ENCODE measurements at places on chromosomes 1 and 21. TPM values are rescaled to one million over a fixed set of nuclear protein-coding genes. Genes with fewer than 3 reads are reported as not detected.

The DDR2 gene
- 104 TPM for total RNA-seq

The CD2 gene
- total RNA-seq = 1.3 TPM

The INSRR gene
- total RNA-seq = not detected

The MCOLN2 gene
- total RNA-seq = 0.60 TPM

The CFHR5 gene
- not detected for total RNA-seq

The GBP3 gene
- total RNA-seq = 18.3 TPM

The EXO1 gene
- 0.80 TPM for total RNA-seq

The IL6R gene
- 11.3 TPM for total RNA-seq

The PRRX1 gene
- total RNA-seq = 57.1 TPM

The RBM11 gene
- 8.5 TPM for total RNA-seq

The RALGPS2 gene
- total RNA-seq = 31.4 TPM

DNA sequence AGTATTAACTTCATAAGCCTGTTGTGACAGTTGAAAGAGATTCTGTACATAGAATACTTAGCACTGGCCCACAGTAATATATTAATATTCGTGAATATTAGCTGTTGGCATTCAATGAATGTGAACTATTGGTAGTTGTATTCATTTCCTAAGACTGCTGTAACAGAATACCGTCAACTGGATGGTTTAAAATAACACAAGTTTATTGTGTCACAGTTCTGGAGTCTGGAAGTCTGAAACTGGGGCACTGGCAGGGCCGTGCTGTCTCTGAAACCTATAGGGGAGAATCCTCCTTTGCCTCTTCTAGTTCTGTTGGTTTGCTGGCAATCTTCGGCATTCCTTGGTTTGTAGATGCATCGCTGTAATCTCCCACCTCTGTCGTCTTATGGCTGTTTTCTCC lies 47.5 kb downstream of the OLFML3 start:
- no peak overlapping the region for H3K4me3 ChIP-seq
- no peak for DNase-seq
- no peaks in the 10 kb centered on the region for H3K27me3 ChIP-seq
- no peaks in the 10 kb centered on the region for H3K36me3 ChIP-seq

DNA sequence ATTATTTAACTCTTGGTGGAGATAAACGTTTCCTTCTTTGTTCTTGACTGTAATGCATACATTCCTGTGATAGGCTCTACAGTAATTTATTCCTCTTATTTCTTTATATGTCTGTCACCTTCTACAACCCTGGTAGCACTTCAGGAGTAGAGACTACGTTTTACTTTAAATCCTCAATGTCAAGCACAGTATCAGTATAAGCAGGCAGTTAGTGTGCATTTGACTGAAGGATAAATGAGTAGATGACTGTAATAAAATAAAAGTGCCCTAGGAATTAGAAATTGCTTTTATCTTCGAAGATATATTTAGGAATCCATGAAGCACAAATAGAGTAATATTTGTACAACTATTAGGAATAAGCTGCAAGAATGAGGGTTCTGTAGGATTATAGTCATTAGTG lies 599.6 kb upstream of the PRMT6 start:
- H3K4me3 ChIP-seq = no peak overlapping the region
- no peak overlapping the region for H3K27ac ChIP-seq
- H3K4me1 ChIP-seq = no peaks in the 10 kb centered on the region
- no peaks in the 10 kb centered on the region for H3K27me3 ChIP-seq
- no peak for DNase-seq
- no peaks in the 10 kb centered on the region for H3K36me3 ChIP-seq

DNA sequence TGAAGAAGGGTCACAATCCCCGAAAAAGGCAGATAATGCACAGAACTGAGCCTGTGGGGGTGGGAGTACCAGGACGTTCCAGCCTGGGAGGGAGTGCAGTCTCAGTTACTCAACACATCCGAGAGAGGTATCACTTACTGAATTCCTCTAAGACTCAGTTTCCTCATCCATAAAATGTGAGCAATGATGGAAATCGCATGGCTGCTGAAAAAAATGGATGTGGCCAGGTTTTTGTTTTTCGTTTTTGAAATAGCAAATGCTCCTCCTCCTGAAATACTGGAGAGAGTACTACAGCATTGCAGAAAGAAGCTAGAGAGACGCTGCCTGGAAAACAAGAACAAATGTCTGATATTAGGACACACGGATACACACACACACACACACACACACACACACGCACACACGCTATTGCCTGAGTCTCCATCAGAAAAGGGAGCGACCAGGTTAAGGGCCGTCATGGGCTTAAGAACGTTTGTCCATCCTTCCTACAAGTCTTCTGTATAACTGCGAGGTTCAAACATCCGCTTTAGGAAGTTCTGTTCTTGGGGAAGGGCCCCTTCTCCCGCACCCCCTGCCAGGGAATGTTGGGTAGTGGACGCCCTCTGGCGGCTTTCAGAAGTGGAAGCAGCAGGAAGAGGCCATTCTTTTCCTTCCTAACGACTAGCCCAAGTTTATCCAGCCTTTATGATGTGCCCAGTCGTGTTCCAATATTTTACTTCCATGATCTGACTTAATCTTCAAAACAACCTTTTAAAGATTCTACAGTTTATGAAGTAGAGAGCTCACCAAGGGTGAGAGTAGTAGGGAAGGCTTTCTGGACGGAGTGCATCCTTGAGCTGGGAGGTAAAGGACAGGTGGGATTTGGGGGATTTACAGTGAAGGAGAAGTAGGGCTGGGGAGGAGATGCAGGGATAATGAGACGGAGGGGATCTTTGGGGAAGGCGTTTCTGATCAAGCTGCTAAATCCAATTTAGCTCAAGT lies 699 bp upstream of the NES start:
- H3K4me1 ChIP-seq = no peaks in the 10 kb centered on the region
- no peaks in the 10 kb centered on the region for H3K36me3 ChIP-seq
- H3K4me3 ChIP-seq = peak overlapping the region; percentile 37
- H3K27ac ChIP-seq = no peak overlapping the region

- no peaks in the 10 kb centered on the region for H3K4me1 ChIP-seq
- no peaks in the 10 kb centered on the region for H3K27me3 ChIP-seq
- H3K4me3 ChIP-seq = no peak overlapping the region
- H3K36me3 ChIP-seq = no peaks in the 10 kb centered on the region
- DNase-seq = no peak
- no peak overlapping the region for H3K27ac ChIP-seq
Measured at GRCh38 chr1:181140398-181140797, 51.9 kb downstream of the IER5 start.

- no peak overlapping the region for H3K4me3 ChIP-seq
- no peaks in the 10 kb centered on the region for H3K4me1 ChIP-seq
- no peaks in the 10 kb centered on the region for H3K27me3 ChIP-seq
Measured at GRCh38 chr1:99348397-99349132, 84.3 kb downstream of the PLPPR4 start.

GRCh38 chr21:18951271-18952038 lies 547.9 kb upstream of the TMPRSS15 start:
- no peak overlapping the region for H3K4me3 ChIP-seq
- no peak overlapping the region for H3K27ac ChIP-seq
- no peaks in the 10 kb centered on the region for H3K27me3 ChIP-seq
- DNase-seq = no peak
- H3K4me1 ChIP-seq = no peaks in the 10 kb centered on the region
- no peaks in the 10 kb centered on the region for H3K36me3 ChIP-seq

GRCh38 chr1:111967067-111967690 lies 22.3 kb downstream of the KCND3 start:
- H3K27ac ChIP-seq = no peak overlapping the region
- no peak for DNase-seq
- H3K4me3 ChIP-seq = no peak overlapping the region
- H3K4me1 ChIP-seq = no peaks in the 10 kb centered on the region
- H3K36me3 ChIP-seq = no peaks in the 10 kb centered on the region

- DNase-seq = no peak
- no peaks in the 10 kb centered on the region for H3K4me1 ChIP-seq
- H3K27ac ChIP-seq = no peak overlapping the region
- no peaks in the 10 kb centered on the region for H3K27me3 ChIP-seq
- no peak overlapping the region for H3K4me3 ChIP-seq
Measured at GRCh38 chr1:218274511-218274910, 10.6 kb upstream of the RRP15 start.

GRCh38 chr1:180551997-180552396 lies 6.8 kb upstream of the OVAAL start:
- no peaks in the 10 kb centered on the region for H3K4me1 ChIP-seq
- DNase-seq = no peak
- no peaks in the 10 kb centered on the region for H3K36me3 ChIP-seq
- H3K27me3 ChIP-seq = no peaks in the 10 kb centered on the region
- H3K27ac ChIP-seq = no peak overlapping the region
- H3K4me3 ChIP-seq = no peak overlapping the region

GRCh38 chr21:46007492-46007868 lies 25.9 kb downstream of the COL6A1 start:
- H3K4me1 ChIP-seq = peaks cover 14% of the 10 kb centered on the region
- H3K27me3 ChIP-seq = no peaks in the 10 kb centered on the region
- H3K27ac ChIP-seq = no peak overlapping the region
- H3K36me3 ChIP-seq = no peaks in the 10 kb centered on the region
- H3K4me3 ChIP-seq = no peak overlapping the region

- no peaks in the 10 kb centered on the region for H3K36me3 ChIP-seq
- no peaks in the 10 kb centered on the region for H3K27me3 ChIP-seq
- no peaks in the 10 kb centered on the region for H3K4me1 ChIP-seq
- H3K4me3 ChIP-seq = no peak overlapping the region
- H3K27ac ChIP-seq = no peak overlapping the region
Measured at GRCh38 chr1:173329726-173330125, 122.6 kb upstream of the TNFSF4 start.

GRCh38 chr1:9759939-9760338 lies 63.8 kb downstream of the CLSTN1 start:
- H3K27ac ChIP-seq = no peak overlapping the region
- H3K4me3 ChIP-seq = no peak overlapping the region
- no peak for DNase-seq
- no peaks in the 10 kb centered on the region for H3K27me3 ChIP-seq

- no peak overlapping the region for H3K4me3 ChIP-seq
- no peaks in the 10 kb centered on the region for H3K27me3 ChIP-seq
- no peak for DNase-seq
- no peaks in the 10 kb centered on the region for H3K36me3 ChIP-seq
- no peaks in the 10 kb centered on the region for H3K4me1 ChIP-seq
- no peak overlapping the region for H3K27ac ChIP-seq
Measured at GRCh38 chr1:5709461-5709975, 282.7 kb downstream of the NPHP4 start.

GRCh38 chr1:94731891-94732290 lies 88.3 kb upstream of the SLC44A3 start:
- H3K27me3 ChIP-seq = no peaks in the 10 kb centered on the region
- no peak overlapping the region for H3K27ac ChIP-seq
- peaks cover 19% of the 10 kb centered on the region for H3K4me1 ChIP-seq
- no peak overlapping the region for H3K4me3 ChIP-seq

DNA sequence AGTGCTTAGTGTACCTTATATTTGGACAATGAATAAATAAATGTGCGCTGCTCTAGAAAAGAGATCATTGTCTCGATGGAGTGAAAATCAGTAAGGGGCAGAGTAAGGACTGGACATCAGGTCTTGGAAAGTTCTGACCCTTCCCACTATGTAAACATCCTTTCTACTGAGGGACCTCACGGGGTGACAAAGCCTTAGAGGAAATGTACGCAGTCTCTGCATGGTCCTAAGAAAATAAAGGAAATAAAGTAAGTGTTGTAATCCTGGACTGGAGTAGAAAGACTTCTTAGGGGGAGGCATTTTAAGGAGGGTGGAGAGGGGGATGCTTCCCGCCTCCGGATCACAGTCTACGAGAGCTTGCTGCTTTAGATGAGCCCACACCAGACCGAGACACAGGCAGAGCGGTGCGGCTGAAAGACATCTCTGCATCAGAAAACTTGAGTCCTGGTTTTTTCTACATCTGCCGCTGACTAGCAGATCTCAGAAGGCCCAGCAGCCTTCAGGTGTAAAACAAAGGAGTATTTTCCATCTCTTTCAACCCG lies 22.3 kb upstream of the GPR137B start:
- no peak overlapping the region for H3K27ac ChIP-seq
- no peaks in the 10 kb centered on the region for H3K4me1 ChIP-seq
- H3K27me3 ChIP-seq = no peaks in the 10 kb centered on the region

GRCh38 chr1:72357411-72357810 lies 75.1 kb upstream of the NEGR1 start:
- no peak overlapping the region for H3K27ac ChIP-seq
- no peaks in the 10 kb centered on the region for H3K36me3 ChIP-seq
- no peak overlapping the region for H3K4me3 ChIP-seq
- DNase-seq = no peak

DNA sequence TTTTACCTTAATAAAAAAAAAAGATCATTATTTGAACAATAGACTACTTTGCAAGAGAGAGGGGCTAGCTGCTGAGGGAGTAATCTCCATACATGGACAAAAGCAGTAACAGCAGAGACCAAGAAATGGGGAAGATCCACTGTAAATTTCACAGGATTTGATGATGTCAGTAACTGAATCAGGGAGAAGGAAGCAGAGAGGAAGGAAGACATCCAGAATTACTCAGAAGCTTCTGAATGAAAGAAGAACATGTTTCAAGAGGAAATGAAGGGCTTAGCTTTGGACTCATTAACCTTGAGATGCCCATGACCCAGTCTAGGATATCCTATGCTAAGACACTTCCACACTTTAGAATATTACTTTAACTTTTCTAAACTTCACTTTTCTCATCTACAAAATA lies 60.4 kb downstream of the SLC44A5 start:
- H3K4me3 ChIP-seq = no peak overlapping the region
- H3K4me1 ChIP-seq = no peaks in the 10 kb centered on the region
- no peaks in the 10 kb centered on the region for H3K36me3 ChIP-seq
- no peak overlapping the region for H3K27ac ChIP-seq

DNA sequence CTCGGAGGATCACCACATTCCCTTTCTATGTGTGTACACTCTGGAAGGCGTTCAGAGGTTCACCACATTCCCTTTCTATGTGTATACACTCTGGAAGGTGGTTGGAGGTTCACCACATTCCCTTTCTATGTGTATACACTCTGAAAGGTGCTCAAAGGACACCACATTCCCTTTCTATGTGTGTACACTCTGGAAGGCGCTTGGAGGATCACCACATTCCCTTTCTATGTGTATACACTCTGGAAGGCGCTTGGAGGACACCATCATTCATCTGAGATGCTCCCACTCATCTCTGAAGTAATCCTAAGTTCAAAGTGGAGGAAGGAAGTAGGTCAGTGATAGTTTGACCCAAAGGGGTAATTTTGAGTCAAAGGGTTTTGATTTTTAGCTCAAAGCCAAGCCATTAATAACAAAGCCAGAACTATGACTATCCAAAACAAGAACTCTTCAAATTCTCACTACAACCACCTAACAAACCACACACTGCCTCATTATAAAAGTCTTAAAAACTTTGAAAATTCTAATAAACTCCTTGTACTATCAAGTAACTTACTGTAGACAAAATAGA lies 32.9 kb downstream of the NRIP1 start:
- no peaks in the 10 kb centered on the region for H3K27me3 ChIP-seq
- H3K27ac ChIP-seq = no peak overlapping the region
- peaks cover 2% of the 10 kb centered on the region for H3K4me1 ChIP-seq
- no peak for DNase-seq
- H3K4me3 ChIP-seq = no peak overlapping the region

DNA sequence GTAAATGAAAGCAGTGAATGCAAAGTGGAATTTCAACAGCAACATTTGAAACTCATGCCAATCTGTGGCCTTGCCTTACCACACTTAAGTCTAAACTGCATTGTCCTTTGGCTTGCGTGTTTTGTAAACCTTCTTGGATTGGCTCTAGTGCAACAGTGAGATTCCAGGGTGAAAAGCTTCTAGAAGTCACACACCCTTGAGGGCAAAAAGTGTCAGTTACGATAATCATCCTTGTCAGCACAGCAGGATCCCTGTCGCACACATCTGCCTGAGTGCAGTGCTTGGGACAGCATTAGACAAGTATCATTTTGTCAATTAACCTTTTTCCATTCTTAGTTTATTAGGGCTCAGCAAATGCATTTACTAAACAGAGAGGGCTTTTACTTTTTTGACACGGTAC lies 243.4 kb upstream of the PTBP2 start:
- no peaks in the 10 kb centered on the region for H3K27me3 ChIP-seq
- no peak for DNase-seq
- H3K4me1 ChIP-seq = no peaks in the 10 kb centered on the region
- H3K27ac ChIP-seq = no peak overlapping the region

Data from ovary (tissue), 10 donors.